ENCODE measurements at places on chromosomes 1 and 21. TPM values are rescaled to one million over a fixed set of nuclear protein-coding genes. Genes with fewer than 3 reads are reported as not detected.

DNA sequence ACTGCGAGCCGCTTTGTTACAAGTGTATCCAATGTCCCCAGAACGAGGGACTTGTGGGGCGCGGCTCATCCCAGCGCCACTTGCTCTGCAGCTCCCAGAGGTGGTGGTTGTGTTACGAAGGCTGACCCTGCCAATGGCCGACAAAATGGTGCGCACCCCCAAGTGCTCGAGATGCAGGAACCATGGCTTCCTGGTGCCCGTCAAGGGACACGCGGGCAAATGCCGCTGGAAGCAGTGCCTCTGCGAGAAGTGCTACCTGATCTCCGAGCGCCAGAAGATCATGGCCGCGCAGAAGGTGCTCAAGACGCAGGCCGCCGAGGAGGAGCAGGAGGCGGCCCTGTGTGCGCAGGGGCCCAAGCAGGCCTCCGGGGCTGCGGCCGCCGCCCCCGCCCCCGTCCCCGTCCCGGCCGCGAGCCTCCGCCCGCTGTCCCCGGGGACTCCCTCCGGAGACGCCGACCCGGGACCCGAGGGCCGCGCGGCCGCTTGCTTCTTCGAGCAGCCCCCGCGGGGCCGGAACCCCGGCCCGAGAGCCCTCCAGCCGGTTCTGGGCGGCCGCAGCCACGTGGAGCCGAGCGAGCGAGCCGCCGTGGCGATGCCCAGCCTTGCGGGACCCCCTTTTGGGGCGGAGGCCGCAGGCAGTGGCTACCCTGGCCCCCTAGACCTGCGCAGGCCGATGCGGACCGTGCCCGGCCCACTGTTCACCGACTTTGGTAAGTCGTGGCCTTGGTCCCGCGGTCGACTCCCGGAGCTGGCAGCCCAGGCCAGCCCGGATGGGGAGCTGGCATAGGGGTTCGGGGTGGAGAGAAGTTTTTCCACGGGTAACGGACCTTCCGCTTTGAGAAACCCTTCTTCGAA lies at the start of gene DMRTB1:
Gene DMRTB1, plus strand, starts transcription at position 79 of the 855 bp plus-strand sequence. Its CDS starts 55 bp downstream, at position 134.
- no peak within 1 kb of the TSS for H3K27ac ChIP-seq

Gene LYPD8
- polyA plus RNA-seq: not detected

DNA sequence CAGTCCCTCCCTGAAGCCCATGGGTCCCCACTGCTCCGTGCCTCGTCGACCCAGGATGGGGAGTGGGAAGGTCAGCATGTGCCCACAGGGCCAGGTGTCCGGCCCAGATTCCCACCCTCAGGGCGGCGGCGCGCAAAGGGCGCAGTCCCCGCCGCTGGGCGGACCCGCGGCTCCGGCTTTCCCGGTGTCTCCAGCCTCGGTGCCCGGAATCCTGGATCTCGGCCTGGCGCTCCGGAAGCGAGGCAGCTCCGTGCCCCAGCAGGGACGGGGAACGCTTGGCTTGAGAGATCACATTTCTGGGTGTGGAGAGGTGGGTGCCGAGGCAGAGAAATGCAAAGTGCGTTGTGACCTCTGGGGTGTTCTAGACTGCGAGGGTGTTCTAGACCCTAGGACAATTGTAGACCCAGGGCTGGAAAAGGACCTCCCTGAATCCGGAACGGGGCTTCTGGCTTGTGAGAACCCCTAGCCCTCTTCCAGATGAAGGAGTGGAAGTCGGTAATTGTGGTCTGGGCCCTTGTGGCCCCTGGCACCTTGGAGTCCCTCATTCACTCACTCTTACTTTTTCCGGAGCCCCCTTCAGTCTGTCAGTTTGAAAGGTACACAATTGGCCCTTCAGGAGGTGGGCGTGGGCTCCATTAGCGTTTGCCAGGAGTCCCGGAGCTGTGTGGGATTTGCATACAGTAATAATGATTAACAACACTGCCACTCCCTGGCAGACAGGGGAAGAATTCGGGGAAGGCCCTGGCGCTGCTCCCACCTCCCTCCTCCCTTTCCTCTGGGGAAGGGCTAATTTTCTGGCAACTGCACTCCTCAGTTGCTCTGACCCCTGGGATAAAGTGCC lies 1.6 kb upstream of the KCND3 start:
- H3K27me3 ChIP-seq: no peaks in the 10 kb centered on the region
- H3K4me3 ChIP-seq: peak overlapping the region; percentile 42
- DNase-seq: peak; percentile 85
- no peak overlapping the region for H3K27ac ChIP-seq
- peaks cover 3% of the 10 kb centered on the region for H3K4me1 ChIP-seq
- H3K36me3 ChIP-seq: no peaks in the 10 kb centered on the region

Gene SYT14
- 1.2 TPM for polyA plus RNA-seq

Gene VHLL
- polyA plus RNA-seq: not detected

Gene BLACAT1
- not detected for polyA plus RNA-seq

DNA sequence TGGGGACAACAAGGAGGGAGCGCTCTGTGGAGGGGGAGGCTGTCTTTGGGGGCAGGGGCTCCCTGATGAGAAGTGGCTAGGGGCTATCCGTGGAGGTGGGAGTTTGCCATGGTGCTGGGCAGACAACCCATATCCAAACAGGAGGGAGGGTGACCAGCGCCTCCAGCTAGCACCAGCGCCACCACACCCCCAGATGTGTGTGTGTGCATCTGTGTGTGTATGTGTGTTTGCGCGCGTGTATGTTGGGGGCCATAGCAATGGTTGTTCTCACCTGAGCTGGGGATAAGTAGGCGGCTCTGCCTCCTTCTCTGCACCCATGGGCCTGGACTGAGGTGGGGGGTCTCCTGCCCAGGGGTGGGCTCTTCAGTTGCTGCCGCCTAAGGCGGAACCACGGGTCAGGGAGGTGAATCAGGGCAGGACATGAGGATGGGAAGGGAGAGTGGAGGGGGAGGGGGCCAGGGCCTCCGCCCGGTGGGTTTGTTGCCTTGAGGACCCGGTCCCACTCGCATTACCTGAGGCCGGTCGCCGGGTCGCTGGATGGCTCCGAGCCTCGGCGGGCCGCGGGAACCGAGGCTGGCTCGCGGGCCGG lies 345 bp downstream of the HPCAL4 start:
- DNase-seq: no peak
- H3K36me3 ChIP-seq: no peaks in the 10 kb centered on the region
- H3K4me3 ChIP-seq: peak overlapping the region; percentile 8
- no peak overlapping the region for H3K27ac ChIP-seq
- no peaks in the 10 kb centered on the region for H3K27me3 ChIP-seq

Gene IFNLR1
- 2.3 TPM for polyA plus RNA-seq

Gene KIFAP3
- polyA plus RNA-seq: 6.7 TPM

Gene RIPPLY3
- 0.26 TPM for polyA plus RNA-seq

GRCh38 chr1:111334169-111334568 lies 43.5 kb downstream of the CHIA start:
- no peak overlapping the region for H3K4me3 ChIP-seq
- no peak for DNase-seq
- no peak overlapping the region for H3K27ac ChIP-seq

DNA sequence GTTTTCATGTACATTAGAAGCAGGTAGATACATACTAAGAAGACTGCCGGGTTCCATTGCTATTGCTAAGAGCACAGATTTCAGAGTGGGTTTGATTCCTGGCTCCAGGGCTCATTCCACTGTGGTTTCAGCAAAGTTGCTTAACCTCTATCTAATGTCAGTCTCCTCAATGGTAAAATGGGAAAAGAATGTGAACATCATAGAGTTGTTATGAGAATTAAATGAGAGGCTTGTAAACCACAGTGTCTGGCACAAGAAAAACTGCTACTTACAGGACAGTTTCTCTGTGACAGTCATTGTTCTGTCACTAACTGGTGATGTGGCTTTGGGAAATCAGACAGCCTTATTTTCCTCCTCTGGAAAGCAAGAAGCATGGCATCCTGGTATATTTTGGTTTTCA lies 10.7 kb upstream of the PLXNA2 start:
- no peak overlapping the region for H3K4me3 ChIP-seq
- no peaks in the 10 kb centered on the region for H3K27me3 ChIP-seq
- H3K4me1 ChIP-seq: peaks cover 7% of the 10 kb centered on the region
- DNase-seq: no peak
- H3K27ac ChIP-seq: no peak overlapping the region

Gene CFAP126
- polyA plus RNA-seq: 0.34 TPM

Gene CR1L
- not detected for polyA plus RNA-seq

Gene E2F2
- 0.05 TPM for polyA plus RNA-seq

DNA sequence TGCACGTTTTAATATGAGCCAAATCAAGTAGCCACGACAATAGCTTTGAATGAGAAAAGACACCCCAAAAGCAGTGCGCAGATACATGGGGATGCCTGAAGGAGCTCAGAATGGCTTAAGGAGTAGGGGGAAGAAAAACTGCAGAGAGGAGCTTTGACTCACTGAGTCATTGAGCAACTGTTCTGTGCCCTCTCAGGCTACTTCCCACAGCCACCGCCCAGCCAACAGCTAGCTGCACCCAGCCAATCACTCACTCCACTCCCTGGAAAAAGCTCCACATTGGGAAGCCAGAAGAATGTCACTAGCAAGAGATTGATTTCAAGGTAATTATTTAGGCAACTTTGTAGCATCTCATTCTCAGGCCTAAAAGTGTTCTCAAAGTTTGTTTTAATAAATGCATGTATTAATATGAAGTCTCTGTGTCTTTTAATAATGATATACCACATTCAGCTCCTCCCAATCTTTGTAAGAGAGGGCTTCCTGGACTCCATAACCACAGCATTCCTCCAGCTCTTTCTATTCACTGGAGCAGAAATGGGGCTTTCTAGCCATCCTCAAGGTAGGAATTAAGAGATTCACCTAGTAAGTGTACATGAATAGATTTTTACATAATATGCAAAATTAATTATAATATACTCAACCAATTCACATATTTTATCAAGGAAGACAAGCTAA lies 16.8 kb downstream of the DUSP10 start:
- no peak overlapping the region for H3K27ac ChIP-seq
- H3K27me3 ChIP-seq: no peaks in the 10 kb centered on the region
- no peak overlapping the region for H3K4me3 ChIP-seq
- no peaks in the 10 kb centered on the region for H3K36me3 ChIP-seq
- no peaks in the 10 kb centered on the region for H3K4me1 ChIP-seq

DNA sequence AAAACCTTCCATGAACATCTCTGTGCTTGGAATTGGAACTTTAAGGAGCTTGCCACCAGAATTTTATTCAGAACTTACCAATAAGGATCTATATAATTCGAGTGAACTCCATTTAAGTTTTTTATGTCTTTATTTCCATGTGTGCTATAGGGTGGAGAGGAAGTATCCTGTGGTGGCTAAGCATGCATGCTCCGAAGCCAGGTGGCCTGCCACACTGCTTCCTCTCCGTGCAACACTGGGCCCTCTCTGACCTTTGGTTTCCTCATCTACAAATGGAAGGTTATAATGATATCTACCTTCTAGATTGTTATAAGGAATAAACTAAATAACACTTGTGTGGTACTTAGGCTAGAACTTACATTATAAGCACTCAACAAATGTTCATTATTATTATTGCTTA lies 382.1 kb downstream of the PTPRC start:
- DNase-seq: no peak
- H3K4me1 ChIP-seq: no peaks in the 10 kb centered on the region
- H3K4me3 ChIP-seq: no peak overlapping the region
- no peaks in the 10 kb centered on the region for H3K36me3 ChIP-seq

DNA sequence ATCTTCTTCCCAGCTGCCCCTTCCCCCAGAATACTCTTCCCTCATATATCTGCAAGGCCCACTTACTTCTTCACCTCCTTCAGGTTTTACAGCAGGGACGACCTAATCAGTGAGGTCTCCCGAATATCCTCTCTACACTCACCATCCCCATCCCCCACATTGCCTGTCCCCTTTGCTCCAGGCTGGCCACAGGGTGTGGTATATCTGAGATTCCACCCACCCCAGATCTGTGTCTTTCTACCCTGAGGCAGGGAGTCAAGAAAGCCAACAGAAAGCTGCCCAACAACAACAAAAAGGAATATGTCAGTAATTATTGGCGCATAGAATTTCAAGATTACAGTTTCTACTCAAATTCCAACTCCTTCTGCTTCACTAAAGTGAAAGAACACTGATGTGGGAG lies 30.0 kb upstream of the OPRD1 start:
- DNase-seq: no peak
- H3K36me3 ChIP-seq: no peaks in the 10 kb centered on the region
- H3K4me1 ChIP-seq: no peaks in the 10 kb centered on the region
- no peak overlapping the region for H3K27ac ChIP-seq

Gene OR2T33
- not detected for polyA plus RNA-seq

- no peaks in the 10 kb centered on the region for H3K27me3 ChIP-seq
- no peak overlapping the region for H3K4me3 ChIP-seq
- H3K27ac ChIP-seq: no peak overlapping the region
- DNase-seq: no peak
- H3K36me3 ChIP-seq: no peaks in the 10 kb centered on the region
These were observed 21.1 kb downstream of the ROR1 start for GRCh38 chr1:63794939-63795378.

- peak; percentile 67 for DNase-seq
- H3K36me3 ChIP-seq: no peaks in the 10 kb centered on the region
- H3K4me1 ChIP-seq: no peaks in the 10 kb centered on the region
- H3K27ac ChIP-seq: no peak overlapping the region
- no peak overlapping the region for H3K4me3 ChIP-seq
- H3K27me3 ChIP-seq: peaks cover 7% of the 10 kb centered on the region
These were observed 26.1 kb upstream of the SMIM12 start for GRCh38 chr1:34885405-34886247.

Gene CCDC17
- 2.1 TPM for polyA plus RNA-seq

GRCh38 chr1:117664314-117664713 lies 58.5 kb downstream of the TENT5C start:
- no peaks in the 10 kb centered on the region for H3K27me3 ChIP-seq
- no peaks in the 10 kb centered on the region for H3K4me1 ChIP-seq
- DNase-seq: no peak
- H3K36me3 ChIP-seq: no peaks in the 10 kb centered on the region

Gene TACSTD2
- polyA plus RNA-seq: 41.2 TPM

DNA sequence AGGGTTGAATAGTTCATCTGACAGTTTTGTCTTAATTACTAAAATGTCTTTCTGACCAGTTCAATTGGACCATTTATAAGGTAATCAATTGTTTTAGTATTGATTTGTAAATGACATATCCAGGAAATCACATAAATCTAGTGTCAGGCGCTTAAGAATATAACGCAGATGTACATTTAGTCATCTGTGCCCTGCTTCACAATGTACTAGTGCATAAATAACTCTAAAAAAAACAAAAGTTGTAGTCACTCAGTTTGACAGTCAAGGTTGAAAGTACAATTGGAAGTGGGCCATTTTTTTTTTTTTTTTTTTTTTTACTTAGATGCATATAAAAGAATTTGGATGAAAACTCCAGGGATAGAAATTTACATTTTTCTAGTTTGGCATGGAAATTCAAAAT lies 490.4 kb downstream of the PTPRC start:
- no peaks in the 10 kb centered on the region for H3K4me1 ChIP-seq
- no peaks in the 10 kb centered on the region for H3K36me3 ChIP-seq
- no peak overlapping the region for H3K27ac ChIP-seq

Data from pancreas (tissue), 10 donors.